Cerebellar cortex (tissue), 1 donor: ENCODE measurements at places on chromosomes 6 and 20.

DNA sequence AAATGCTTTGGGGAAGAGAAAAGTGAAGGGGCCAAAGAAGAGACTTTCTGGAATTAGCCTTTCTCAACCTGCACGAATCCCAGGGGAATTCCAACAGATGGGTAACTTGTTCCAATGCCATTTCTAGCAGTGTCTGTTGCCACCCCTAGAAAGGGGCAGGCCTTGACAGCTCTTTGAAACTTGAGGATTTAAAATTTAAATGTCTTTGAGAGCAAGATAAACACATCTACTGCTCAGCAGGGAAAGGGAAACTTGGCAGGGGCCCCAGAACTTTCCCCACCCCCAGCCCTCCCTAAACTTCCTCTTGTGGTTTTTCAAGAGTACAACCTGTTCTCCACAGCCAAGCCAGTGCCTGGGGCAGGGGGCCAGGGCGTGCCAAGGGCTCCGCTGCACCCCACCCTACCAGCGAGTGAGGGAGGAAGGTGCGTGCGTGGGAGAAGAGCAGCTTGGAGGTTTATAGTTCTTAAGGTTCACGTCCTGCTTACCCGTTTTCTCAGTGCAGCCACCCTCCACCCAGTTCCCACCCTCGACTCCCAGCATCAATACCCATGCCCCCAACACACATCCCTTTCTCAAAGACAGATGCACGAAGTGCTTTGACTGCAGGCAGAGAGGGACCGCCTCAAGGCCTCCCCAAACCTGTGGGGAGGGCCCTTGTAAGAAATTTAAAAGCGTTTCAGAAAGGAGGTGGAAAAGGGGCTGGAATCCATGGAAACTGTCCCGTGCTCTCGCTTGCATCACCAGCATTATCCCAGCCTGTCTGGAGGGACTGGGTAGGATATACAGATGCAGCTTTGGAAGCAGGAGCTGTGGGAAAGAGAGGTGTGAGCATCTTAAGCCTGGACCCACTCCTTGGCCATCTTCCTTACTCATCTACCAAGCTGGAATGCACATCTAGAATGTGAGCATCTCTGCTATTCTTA is 4.5 kb upstream of the TAF8 start:
- DNase-seq: peak; percentile 56

GRCh38 chr6:25302677-25303128 is 23.5 kb downstream of the CARMIL1 start:
- no peak for DNase-seq

DNA sequence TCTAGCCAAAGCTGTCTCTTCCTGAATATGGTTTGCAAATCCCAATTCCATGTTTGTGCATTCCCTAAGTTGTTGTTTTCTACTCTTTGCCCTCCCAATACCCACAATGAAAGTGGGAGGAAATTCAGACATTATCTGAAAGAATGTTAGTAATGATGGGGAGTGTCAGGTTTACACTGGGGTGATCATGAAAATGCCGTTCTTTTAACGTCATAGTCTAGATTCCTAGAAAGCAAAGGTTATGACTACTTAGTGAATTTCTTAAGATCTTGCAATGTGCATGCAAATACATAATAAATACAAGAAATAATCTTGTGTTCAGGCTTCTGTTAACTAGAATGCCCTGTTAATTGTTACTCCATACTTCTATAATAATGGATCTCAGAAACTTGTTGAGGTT is 101.0 kb downstream of the LCA5 start:
- no peak for DNase-seq

GRCh38 chr6:63672582-63673129 is 37.1 kb downstream of the PHF3 start:
- no peak for DNase-seq

GRCh38 chr6:125301435-125302391 is at the start of gene HDDC2:
TSS of gene HDDC2 (minus strand) at chr6:125301967. CDS start at chr6:125301932, 35 bp downstream.
- DNase-seq: peak; percentile 89

DNA sequence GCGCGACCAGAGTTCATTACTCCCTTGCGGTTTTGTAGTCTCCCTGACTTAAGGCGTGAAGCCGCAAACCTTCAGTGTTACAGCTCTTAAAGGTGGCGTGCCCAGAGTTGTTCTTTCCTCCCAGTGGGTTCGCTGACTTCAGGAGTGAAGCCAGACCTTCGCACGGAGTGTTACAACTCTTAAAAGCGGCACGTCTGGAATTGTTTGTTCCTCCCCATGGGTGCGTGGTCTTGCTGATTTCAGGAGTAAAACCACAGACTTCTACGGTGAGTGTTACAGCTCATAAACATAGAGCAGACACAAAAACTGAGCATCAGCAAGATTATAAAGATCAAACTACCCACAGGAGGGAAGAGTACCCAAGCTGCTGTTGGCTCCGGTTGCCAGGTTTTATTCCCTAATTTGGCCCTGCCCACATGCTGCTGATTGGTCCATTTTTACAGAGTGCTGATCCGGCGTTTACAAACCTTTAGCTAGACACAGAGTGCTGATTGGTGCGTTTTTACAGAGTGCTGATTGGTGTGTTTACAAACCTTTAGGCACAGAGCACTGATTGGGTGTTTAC is 10.4 kb downstream of the TMEM14C start:
- DNase-seq: no peak

DNA sequence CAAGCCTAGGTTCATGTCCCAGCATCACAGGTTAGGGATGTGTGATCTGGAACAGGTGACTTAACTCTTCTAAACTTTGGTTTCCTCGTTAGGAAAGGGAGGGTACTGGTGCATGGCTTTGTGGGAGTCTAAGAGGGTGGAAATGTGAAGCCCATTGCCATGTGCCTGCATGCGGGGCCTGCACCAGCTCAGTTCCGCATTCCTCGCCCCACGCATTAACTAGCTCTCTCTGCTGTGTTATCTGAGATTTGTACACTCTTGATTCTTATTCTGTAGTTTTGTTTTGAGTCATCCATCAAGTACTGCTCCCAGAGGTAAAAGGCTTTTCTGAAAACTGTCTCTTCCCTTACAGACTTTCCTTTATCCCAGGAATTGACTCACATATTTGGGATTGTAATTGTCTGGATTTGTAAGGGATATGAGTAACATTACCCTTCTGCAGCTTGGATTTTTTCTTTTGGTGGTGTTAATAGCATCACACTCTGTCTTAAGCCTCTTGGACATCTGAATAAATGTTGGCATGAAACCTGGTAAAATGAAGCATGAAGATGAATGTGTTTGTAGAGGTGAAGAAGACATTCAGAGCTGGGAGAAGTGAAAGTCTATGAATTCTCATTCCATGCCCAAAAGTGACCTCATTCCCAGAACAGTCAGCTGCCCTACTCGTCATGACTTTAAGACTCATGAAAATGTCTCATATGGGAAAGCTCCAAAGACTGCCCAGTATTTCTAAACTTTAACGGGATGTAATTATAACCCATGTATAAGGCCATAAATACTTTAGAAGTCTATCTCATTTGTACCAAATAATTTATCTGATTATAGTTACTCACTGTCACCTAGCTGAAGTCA is 357.3 kb downstream of the FOXA2 start:
- no peak for DNase-seq

DNA sequence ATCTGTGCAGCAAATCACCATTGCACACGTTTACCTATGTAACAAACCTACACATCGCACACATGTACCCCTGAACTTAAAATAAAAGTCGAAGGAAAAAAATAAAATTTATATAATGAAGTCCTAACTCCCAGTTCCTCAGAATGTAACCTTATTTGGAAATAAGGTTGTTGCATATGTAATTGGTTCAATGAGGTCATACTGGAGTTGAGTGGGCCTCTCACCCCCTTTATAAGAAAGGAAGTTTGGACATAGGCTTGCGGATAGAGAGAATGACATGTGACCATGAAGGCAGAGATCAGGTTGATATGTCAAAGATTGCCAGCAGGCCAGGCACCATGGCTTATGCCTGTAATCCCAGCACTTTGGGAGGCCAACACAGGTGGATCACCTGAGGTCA is 16.1 kb upstream of the ZBTB22 start:
- no peak for DNase-seq

DNA sequence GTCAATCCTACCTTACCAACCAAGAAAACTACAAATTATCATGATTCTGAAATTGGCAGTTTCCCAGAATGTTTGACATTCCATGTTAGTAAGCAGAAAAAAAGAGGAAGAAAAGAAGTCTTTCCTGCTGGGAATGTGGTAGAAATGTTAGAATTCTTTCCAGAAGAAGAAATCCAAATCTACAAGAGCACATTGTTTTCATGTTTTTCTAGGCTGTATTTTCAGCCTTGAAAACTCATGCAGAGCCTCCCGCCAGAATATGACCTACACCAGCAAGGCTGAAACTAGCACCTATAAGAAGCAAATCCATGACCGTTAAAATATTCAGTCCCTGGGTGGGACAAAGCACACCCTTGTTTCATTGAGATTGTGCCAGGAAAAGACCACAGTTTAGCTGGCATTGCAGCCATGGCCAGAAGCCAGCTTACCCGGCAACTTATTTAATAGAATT is 259.4 kb downstream of the GJA1 start:
- no peak for DNase-seq

DNA sequence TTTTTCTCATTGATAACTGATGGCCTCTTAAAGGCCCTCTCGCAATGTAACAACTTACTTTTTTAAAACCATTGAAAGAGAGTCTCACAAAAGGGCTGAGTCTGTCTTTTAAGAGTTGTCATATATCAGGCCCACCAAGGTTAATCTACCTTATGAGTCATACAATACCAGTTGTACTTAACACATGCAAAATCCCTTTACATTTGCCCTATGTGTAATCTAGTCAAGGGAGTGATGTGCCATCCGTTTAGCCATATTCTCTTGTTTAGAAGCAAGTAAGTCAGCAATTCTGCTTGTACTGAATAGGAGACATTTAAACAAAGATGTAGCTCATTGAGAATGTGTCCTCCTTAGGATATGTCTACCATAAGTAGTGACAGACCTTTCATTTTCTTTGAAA is 143.7 kb downstream of the TENT5A start:
- no peak for DNase-seq

DNA sequence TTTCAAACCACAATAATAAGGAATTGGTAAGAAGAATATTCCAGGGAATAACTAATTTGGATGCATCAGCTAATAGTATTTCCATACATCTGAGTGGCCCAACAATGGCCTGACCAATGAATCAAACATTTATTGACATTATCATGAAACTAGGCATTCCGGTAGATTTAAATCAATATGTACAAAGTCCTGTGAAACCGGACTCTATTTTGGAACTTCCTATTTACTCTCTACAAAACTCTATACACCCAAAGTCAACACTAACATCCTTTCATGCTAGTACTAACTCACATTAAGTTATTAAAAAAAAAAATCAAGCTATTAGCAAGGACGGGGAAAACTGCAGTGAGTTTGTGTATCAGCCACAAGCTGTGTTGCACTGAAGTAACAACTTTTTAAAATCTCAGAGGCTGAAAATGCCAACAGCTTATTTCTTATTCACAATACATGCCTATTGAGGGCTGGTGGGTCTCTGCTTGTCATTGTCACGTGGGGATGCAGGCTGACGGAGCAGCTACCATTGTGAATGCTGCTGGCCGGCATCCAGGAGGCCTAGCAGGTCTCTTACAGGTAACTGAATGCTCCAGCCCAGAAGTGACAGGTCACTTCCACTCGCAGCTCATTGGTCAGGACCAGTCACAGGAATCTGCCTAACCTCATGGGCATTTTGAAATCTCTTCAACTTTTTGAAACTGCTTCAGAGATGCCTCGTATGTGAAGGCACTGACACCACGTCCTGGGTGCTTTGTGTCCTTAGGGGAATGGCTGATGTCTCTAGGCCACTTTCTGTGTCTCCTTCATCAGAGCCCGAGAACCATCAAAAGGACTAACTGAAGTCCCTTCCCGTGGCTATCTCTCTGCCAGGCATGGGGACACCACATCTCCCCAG is 76.3 kb downstream of the SLC22A23 start:
- peak; percentile 50 for DNase-seq

DNA sequence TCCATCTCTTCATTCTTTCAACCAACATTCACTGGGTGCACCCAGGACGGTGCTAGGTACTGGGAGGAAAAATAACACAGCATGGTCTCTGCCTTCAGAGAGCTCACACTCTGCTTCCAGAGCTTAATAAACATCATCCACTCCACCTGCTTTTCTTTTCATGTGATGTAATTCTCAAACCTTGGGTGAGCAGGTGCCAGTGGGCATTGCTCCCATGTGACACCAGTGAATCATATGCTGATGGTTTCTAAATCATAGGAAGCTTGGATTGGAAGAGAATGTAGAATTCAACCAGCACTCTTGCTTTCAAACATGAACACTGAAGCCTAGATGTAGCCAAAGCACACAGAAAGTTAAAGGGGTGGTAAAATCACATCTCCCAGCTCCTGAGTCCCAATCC is 189.8 kb downstream of the FOXA2 start:
- no peak for DNase-seq

DNA sequence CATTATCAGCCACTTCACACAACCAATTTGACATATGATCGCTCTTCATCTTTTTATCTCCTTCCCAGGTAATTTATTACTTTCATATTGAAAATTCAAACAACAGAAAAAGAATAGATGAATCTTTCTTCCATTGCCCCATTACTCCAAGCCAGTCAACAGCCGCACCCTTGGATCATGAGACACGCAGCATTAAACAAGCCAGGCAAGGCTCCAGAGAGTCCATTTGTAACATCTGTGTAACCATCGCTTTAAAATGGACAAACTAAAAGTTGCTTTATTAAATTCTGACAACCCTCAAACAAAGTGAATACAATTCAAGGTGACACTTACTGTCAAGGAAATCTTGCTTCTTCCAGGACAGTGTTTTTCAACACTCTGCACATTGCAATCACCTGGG is 200.3 kb downstream of the EPM2A start:
- DNase-seq: no peak

GRCh38 chr6:108463784-108464183 is 96.9 kb upstream of the FOXO3 start:
- DNase-seq: no peak

- DNase-seq: no peak
These were observed 37.5 kb upstream of the ADGRF1 start for GRCh38 chr6:47079638-47080037.

DNA sequence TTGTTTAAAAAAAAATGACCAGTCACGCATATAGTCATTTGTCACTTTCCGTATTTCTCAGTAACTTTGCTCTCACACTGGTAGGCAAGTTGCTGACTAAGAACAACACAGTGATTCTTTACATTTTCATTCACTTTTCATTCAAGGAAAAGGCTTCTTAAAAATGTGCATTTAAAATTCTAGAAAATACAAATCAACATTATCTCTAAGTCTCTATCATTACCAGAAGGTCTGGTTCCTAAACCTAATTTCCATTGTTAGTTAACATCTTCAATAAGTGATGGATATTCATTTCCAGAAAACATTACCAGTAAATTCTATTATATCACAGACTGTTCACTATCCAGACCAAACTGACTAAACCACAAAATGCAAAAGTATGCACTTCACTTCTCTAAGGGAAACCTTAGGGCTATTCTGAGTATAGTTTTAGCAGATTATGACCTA is 115.3 kb downstream of the AHI1 start:
- no peak for DNase-seq

GRCh38 chr6:13159300-13159699 is 169.0 kb downstream of the TBC1D7 start:
- no peak for DNase-seq

DNA sequence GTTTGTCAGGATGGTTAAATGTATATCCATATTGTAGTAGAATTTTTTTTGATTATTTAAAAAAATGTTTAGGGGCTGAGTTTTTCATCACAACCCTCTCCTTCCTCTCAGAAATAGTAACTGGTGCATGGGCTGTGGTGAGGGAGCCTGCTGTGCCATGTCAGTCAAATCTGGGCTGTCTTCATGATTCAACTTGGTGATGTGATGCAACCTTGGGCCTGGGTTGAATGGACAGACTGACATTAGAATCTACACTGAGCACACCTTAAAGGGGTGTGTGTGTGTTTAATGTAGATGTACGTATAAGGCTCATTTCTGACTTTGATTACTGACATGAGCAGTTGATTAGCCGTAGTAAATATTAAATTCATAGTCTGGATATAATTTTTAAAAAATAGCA is 3.7 kb downstream of the TJAP1 start:
- DNase-seq: no peak
